Cardiac atrium fibroblast (primary cell): ENCODE measurements at places on chromosomes 13 and 19. TPM values are rescaled to one million over a fixed set of nuclear protein-coding genes. Genes with fewer than 3 reads are reported as not detected.

The CCDC70 gene
- not detected in 2 replicates for total RNA-seq

The SYNE4 gene
- total RNA-seq: not detected in 2 replicates

The ZNF160 gene
- 21.5 and 26.9 TPM in 2 replicates for total RNA-seq

The GRAMD1A gene
- total RNA-seq: 51.4 and 69.8 TPM in 2 replicates

The FGF21 gene
- total RNA-seq: not detected in 2 replicates

The CAPS gene
- total RNA-seq: 2.6 and 16.1 TPM in 2 replicates

The KIR2DL4 gene
- total RNA-seq: not detected in 2 replicates

The SMIM44 gene
- total RNA-seq: not detected in 2 replicates
